ENCODE measurements at places on chromosomes 4 and X. TPM values are rescaled to one million over a fixed set of nuclear protein-coding genes. Genes with fewer than 3 reads are reported as not detected.

GRCh38 chr4:47926667-47927258 lies 12.4 kb upstream of the NFXL1 start:
- DNase-seq: no peak

- DNase-seq: no peak
Measured at GRCh38 chrX:96438803-96439202, 245.8 kb upstream of the DIAPH2 start.

MID1 gene
- total RNA-seq: 24.9 TPM

GRCh38 chr4:146333187-146333894 lies 119.0 kb downstream of the REELD1 start:
- no peak for DNase-seq

SLC26A1 gene
- total RNA-seq: 1.0 TPM

FAM114A1 gene
- total RNA-seq: 41.6 TPM

Data from lower lobe of right lung (tissue), 2 donors.